ENCODE measurements at places on chromosomes 1 and 21.

GRCh38 chr1:199295107-199295506 is 656.3 kb downstream of the PTPRC start:
- DNase-seq: no peak

- DNase-seq: no peak
Observed at GRCh38 chr1:58966103-58966916, 182.5 kb upstream of the JUN start.

DNA sequence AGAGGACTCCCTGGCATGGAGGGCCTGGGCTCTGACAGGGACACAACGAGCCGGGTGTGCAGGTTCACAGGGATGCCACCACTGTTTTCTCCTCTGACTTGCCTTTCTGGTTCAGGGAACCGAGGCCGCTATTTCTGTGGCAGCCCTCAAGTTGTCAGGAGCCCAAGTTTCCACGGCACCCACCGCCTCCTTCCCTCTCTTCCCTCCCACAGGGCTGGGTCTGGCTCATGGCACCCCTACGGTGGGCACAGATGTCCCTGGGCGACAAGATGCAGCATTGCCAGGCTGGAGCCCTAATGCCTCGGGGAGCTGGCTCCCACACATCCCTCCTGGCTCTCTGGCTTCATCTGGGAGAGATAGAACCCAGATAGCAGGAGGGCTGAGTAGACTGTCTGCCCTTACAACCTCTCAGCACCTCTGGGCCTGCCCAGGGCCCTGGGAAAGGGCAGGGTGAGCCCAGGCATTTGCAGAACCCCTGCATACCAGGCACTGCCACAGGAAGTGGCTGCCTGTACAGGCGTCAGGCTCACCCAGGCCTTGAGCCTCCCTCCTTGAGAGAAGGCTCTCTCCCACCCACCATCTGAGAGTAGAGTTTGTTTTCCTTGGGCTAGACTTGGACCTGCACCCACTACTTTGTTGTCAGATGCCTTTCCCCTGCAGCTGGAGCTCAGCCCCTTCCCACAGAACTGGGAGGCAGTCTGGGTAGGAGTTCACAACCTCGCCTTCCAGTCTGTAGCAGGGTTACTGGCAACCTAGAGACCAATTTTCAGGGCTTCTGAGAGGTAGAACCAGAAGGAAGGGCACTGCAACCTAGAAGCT is 20.5 kb downstream of the KCNC4 start:
- no peak for DNase-seq

DNA sequence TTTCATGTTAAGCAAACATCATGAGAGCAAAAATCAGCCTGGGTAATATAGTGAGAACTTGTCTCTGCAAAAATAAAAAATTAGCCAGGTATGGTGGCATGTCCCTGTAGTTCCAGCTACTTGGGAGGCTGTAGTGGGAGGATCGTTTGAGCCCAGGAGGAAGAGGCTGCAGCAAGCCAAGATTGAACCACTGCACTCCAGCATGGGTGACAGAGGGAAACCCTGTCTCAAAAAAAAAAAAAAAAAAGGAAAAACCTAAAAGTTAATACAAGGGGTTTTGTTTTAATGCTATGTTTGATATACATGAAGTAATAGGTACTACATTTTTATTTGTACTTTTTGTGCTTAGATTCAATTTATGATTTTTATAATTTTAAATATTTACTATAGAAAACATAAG is 27.1 kb upstream of the SLC35A3 start:
- DNase-seq: no peak

GRCh38 chr1:3659093-3659492 is 6.8 kb downstream of the TP73 start:
- no peak for DNase-seq

- no peak for DNase-seq
Observed at GRCh38 chr1:92599184-92599583, 112.5 kb upstream of the GFI1 start.

DNA sequence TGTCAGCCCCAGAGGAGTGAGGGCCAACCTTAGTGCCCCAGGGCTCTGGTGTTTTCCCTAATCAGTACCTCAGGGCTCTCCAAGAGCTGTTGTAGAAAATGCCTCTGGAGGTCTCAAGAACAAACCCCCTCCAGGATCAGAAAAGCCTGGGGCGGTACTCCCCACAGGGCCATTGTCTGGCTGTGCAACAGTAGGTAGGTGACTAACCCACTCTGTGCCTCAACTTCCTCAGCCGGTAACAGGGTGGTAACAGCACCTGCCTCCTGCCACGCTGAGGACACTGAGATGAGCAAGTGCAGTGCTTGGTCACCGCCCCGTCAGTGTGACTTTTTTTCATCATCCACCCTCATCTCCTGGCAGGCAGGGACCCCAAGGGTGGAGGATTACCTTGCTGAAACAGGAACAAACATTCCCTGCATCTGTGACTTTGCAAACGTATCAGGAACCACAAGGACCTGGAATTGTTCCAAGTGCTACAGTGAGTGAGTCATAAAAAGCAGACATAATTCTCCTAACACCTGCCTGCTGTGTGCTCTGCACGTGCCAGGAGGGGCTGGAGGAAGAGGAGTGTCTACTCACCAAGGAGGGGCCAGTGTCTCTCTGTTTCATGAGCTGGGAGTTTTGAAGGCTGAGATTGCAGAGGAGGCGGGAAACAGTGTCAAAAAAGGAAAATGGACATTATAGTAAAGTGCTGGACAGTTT is 440.8 kb downstream of the NPHP4 start:
- no peak for DNase-seq

DNA sequence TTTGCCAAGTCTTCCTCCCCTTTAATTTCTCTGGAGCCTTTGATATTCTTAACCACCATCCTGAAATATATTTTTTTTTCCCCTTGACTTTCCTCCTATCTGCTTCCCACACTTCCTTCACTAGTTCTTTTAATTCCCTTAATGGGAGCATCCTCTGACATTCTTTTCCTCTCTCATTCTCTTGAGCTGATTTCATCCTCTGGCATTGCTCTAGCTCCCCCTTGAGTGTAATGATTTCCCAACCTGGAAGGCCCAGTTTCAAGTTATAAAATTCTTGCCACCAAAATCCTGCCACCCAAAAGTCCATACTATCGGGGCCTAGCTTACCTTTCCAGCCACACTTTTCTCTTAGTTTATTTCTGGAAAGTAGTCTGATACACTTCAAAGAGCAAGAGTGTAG is 39.5 kb upstream of the UBE2U start:
- DNase-seq: no peak

DNA sequence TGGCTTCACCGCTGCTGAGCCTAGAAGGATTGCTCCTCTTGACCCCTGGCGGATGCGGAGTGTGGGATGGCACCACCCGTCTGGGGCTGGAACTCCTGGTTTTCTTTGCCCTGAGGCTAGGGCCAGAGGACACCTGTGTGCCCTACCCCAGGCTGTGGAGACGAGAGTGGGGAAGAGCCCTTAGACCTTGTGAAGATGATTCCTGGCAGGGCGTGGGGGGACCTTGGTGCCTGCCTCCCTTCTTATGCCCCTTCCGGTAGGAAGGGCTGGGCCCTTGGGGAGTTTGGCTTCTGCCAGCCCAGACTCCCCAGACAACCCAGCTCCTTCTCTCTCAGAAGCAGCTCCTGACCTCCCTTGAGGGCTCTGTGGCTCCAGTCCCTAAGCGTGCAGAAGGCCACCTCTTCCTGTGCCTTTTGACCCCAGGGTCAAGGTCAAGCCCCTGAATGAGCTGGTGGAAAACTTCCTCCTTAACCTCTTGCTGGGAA is 891 bp downstream of the RPS6KA1 start:
- no peak for DNase-seq

DNA sequence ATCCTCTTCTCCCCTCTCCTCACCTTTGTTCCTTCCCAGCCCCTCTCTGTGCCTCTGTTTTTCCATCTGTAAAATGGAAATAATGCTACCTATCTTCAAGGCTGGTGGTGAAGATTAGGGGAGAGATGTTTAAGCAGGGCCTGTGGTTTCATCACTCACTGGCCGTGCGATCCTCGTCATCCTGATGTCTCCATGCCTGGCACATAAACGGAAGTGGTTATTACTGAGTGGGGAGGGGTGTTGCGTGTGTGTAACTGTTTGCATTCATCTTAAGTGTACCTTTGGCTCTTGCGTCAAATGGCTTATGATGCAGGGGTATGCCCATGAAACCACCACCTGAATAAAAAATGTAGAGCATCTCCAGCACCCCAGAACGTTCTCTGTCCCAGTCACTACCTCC is 17.2 kb upstream of the C1QA start:
- DNase-seq: no peak

GRCh38 chr1:19922015-19922688 is 1.3 kb downstream of the PLA2G2E start:
- DNase-seq: no peak

- DNase-seq: no peak
Observed at GRCh38 chr1:236181059-236181458, 38.7 kb downstream of the GPR137B start.

DNA sequence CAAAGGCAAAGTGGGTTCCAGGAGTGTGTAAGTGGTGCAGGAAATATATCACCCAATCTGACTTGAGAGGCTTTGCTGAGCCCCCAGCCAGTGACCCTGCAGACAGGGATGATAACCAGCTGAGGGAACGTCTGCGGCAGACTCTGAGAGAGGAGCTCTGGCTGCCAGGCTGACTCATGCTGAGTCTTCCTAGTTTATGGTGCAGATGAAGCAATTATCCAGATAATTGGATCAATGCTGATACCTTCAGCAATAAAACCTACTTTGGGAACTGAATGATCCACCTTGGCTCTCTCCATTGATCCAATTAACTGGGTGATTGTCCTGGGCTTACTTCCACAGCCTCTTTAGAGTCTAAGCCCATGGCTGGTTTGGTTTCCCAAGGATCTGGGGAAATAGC is 7.3 kb downstream of the C8B start:
- no peak for DNase-seq

Measured in ovary (tissue), 10 donors.